ENCODE measurements at places on chromosomes 6 and 20.
A peak's percentile ranks its signal among the peaks of the same experiment; 100 is the strongest.

GRCh38 chr6:162899148-162899547, 171.4 kb downstream of the PACRG start:
- DNase-seq: no peak

GRCh38 chr20:7496394-7496991, 443.8 kb downstream of the HAO1 start:
- DNase-seq: no peak

- DNase-seq: no peak
These were observed 14.6 kb upstream of the ZMYND8 start for GRCh38 chr20:47370850-47371782.

- no peak for DNase-seq
These were observed 8.5 kb downstream of the MTCH1 start for GRCh38 chr6:36977470-36977941.

GRCh38 chr6:156752666-156753301, 24.4 kb upstream of the ARID1B start:
- DNase-seq: peak; percentile 59

- no peak for DNase-seq
These were observed 5.6 kb downstream of the RPP21 start for GRCh38 chr6:30350524-30350923.

- DNase-seq: no peak
These were observed 35.8 kb upstream of the BHLHE23 start for GRCh38 chr20:63042448-63043071.

DNA sequence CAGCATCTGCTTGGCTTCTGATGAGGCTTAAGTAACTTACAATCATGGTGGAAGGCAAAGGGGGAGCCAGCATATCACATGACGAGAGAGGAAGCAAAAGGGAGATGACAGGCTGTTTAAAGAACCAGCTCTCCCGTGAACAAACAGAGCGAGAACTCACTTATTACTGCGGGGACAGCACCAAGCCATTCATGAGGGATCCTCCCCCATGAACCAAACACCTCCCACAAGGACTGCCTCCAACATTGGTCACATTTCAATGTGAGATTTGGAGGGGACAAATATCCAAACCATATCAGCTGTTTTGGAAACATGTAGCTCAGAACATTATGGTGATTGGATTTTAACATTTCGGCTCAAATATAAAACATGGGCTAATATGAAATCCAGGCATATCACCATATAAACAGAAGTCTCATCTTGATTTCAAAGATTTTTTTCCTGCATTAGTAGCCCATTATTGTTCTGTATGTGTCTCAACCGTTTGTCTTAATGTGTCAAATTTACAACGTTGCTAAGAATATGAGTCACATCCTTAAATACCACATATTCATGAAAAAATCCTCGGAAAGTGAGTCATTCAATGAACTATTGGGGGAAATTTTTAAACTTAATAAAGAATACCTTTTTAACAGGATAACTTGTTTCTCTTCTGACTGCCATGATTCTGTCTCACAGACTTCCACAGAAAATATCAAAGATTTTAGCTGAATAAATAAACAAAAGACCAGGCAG, 894.3 kb downstream of the TFAP2A start:
- no peak for DNase-seq

- no peak for DNase-seq
These were observed 16.5 kb upstream of the SH3BGRL2 start for GRCh38 chr6:79614326-79615305.

GRCh38 chr6:129893640-129894039, 32.5 kb upstream of the TMEM244 start:
- DNase-seq: peak; percentile 13

DNA sequence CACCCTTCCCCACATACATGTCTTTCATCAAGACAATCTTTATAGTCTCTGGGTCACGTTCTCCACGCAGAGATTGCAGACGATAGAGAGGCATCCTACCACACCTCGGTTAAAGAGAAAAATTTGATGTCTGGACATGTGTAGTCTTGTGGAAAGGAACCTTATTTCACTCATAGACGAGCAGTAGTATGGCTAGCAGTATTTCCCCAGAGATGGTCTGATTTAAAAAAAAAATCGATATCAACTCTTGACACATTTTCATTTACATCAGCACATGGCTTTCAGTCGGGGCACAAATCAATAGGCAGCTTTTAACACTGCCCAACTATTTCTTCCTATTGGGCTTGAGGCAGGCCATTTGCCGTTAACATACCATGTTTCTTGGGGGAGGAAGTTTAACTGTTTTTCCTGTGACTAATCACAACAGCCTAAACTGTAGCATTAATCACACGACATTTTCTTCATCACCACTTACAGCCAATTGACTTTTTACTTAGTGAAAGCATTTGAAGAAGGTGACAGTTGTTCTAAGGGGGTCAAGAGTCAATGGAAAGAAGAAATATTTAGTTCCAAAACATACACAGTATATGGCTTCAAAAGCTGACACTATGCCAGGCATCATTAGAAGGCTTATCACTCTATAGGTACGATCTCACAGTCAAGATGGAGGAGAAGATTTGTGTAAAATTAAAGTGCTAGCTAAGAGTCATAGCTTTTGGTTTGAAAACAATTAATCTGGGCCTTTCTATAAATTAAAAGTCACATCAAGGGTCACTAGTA, 129.5 kb upstream of the HDAC2 start:
- no peak for DNase-seq

Measured in large intestine (tissue), 12 donors.